ENCODE measurements at places on chromosomes 3 and 15.

DNA sequence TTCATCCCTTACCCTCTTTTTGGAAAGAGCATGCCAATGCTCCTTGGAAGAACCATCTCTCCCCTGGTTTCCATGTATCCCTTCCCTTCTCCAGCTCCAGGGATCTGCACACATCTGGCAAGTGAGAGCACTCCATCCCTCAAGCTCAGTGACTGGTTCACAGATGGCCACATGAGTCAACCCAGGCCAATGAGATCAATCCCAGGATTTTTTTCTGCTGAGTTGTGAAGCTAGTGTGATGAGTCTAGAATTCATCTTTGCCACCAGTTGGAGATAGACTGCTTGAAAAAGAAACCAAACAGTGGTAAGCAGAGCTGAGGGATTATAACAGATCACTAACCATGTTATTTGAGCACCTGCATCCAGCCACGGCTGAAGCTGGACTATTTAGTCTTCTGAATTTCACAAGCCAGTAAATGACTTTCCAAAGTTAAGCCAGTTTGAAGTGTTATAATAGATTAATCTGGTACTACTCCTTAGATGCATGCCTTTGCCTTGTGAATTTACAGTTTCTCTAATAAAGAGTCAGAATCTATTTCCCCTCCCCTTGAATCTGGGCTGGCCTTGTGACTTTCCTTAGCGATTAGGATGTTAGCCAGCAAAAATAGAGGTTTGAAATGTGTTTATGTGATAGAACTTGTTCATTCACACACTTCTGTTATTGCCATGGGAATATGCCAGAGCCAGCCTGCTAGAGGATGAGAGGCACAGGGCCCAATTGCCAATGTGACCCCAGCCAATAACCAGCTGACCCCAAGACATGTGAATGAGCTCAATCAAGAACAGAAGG, 159.8 kb downstream of the WNT5A start:
- DNase-seq, result no peak

DNA sequence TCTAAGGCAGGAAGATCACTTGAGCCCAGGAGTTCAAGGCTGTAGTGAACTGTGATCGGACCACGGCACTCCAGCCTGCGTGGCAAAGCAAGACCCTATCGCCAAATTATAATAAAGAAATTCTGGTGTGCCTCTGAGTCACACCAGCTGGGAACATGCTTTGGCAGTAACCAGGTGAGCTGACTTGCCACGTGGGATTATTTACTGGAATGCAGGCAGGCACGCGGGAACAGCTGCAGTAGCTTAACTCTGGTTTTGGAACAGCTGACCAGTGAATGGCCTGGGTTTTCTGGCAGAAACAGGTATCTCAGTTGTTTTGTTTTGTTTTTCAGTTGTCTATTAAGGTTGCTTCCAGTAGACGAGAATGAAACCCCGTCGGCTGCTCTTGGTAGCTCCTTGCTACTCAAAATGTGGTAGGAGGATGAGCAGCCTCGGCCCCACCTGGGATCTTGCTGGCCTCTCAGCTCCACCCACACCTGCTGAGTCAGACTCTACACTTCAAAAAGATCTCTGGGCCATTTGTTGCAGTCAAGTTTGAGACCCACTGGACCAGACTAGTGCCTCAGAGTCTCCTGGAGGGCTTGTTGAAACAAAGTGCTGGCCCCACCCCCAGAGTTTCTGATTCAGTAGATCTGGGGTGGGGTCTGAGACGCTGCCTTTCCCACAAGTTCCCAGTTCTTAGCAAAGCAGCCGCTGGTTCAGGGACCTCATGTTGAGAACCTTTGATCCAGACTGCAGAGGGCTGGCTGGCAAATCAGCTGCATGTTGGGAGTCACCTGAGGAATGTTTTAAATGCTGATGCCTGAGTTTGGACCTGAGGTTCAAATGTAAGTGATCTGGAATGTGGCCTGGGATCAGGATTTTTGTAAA, 26.6 kb downstream of the IDH2 start:
- no peak for DNase-seq

GRCh38 chr3:124559846-124560574, 170.2 kb upstream of the UMPS start:
- peak; percentile 44 for DNase-seq

DNA sequence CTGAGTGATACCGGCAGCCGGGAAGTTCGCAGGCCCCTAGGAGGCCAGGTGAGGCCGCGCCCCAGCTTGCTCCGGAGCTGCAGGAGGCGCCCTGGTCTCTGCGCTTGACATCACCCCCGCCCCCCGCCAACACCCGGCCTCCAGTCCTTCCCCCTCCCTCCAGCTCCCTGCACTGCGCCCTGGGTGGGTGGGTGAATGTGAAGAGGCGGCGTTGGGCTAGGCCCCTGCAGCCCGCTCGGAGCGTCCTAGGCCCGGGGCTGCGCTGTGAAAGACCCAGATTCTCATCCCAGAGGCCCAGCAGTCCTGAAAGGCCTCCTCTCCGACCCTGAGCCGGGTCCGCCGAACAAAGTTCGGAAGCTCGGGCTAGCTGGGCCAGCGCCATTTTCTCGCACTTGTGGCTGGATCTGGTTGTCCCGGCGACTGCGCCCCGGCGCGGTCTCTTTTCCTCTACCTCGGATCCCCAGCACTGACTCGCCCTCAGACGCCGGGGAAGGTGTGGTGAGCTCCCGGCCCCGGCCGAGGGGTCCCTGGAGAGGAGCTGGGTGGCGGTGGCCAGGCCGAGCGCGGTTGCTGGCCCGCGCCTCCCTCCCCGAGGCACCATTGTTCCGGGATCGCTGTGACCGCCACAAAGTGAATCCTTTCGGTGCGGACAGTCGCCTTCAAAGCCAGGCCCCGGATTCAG, 12.9 kb downstream of the ZIC4 start:
- DNase-seq, result no peak

GRCh38 chr15:67853454-67853853, 13.6 kb upstream of the RNU6-1 start:
- no peak for DNase-seq

DNA sequence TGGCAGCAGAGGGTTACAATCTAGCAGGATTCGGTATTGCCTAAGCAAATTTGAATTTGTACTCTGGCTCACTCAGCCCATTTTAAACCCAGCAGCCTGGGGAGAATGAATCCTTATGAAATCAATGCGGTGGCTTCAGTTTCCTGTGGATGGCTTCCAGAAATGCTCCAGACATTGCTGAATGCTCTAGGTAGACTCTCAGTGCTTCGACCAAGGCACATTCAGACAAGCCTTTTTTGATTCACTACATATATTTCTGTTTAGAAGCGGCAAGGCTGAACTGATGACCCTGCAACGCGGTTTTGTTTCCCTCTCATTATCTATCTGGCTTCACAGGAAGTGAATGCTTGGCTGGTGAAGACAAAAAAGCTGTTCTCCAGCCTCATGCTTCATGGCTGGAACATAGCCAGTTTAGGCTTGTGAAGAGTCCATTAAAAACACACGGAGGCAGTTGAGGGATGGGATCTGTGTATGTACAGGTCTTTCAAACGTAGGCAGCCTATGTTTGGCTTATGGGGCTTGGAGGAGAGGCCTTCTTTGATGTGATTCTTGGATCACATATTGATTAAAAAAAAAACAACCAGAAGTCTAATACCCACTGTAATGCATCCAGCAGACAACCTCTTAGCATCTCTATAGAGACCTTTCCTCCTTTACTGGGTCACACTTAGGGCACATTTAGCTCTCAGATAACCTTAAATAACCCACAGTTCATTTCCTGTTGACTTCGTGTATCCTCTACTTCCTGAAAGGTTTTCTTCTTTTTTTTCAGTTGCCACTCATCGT, 400.2 kb upstream of the TBL1XR1 start:
- peak; percentile 34 for DNase-seq

- no peak for DNase-seq
Measured at GRCh38 chr15:90960298-90961091, 5.8 kb downstream of the RCCD1 start.

DNA sequence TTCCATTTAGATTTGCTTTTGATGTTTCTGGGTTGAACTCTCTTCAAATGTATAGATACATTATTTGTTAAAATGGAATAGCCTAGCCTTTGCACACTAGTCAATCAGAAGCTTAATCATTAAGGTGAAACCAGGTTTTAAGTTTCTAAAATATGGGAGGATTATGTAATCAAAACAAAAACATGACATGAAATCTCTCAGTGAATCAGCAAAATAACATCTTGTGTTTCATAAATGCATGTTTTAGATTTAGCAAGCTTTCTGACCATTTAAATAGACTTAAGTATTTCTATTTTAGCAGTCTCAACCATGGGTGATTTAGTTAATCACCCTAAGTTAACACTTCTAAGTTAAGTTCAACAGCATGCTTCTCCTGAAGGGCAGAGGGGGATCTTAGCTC, 11.3 kb downstream of the GTF2E1 start:
- DNase-seq, result no peak

Measured in effector memory CD8-positive, alpha-beta T cell (primary cell).